ENCODE measurements at places on chromosomes 2 and 18.

- DNase-seq: no peak
Observed at GRCh38 chr18:58606236-58606635, 22.7 kb downstream of the ALPK2 start.

DNA sequence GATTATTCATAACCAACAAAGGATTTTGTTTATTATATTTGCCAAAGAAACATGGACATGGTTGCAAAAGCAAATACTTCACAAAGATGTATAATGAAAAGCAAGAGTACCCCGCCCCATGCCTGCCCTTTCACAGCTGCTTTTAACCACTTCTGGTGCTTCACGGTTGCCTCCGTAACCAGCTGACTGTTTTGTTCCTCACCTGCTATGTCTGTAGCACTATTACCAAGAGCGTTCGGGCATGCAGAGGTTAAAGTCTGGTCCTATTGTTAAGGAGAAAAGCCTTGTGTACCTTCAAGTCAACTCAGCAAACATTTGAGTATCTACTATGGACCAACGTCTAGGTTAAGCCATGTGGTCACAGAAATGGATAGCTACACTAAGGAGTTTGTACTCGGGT lies 115.2 kb upstream of the FOSL2 start:
- peak; percentile 98 for DNase-seq

DNA sequence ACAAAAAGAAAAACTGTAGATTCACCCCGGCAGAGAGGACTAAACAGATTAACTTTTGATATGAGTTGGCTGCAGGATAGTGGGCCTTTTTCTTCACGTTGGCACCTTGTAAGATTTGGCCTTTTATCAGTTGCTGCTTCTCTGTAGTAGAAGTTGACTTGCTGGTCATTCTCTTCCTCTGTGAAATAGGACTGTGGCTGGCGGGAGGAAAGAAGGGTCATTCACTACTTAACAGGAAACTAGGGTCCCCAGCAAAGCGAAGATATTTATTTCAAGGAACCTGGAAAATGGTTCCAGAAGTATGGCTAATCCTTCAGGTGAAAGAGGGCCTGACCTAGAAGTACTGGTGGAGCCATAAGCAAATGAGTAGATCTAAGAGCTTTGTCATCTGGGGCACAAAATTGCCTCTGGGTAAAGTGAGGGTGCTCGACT lies 383 bp upstream of the ATP5MC3 start:
- DNase-seq: no peak

DNA sequence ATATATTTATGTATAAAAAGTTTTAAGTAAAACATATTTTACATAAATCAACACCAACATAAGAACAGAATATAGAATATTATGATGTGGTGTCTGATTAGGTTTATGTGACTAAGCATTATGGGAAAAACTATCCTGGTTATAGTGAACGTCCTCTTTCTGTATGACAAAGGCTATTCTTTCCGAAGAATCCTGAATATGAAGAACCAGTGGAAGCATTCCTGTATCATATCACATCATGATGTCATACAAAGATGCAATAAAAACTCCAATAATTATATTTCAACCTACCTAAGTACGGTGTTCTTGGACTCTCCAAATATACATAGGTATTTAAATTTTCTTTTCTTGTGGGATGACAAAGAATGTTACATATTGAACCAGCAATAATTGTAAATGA lies 37.5 kb upstream of the HDAC4 start:
- no peak for DNase-seq

GRCh38 chr2:148952621-148953020 lies 77.6 kb downstream of the KIF5C start:
- DNase-seq: no peak

DNA sequence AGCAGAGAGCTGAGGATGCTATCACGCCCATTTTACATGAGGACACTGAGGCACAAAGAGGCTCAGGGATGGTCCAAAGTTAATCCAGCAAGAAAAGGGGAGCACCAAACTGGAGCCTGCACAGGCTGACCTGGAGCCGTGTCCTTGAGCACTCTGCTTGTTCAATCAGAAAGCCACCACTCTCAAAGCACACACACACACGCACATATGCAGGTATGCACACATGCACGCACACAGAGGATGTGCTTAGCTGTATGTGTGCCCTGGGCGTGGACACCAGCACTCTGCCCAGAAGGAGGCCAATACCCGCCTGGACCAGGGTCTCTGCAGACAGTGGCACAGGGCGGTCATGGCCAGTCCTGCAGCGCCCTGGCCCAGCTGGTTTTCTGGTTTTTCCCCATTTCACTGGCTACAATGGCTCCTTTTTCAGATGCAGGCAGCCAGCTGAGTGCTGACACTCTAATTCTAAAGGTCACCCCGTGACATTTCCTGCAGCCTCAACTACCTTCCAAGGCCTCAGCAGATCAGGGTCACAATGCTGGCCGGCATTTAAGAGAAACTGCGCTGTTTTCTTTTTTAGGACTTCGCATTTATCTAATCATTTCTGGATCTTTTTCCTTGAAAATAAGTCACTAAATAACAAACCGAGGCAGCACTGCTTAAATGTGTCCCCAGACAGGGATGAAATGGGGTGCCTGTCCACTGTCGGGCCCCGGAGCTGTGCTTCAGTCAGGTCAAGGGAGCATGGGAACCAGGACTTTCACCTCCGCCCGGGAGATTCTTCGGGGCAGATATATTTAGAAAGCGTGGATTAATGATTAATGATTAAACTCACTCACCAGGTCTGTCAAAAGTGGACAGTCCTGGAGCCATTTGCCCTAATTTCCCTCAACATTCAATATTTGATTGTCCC lies 104.5 kb downstream of the HDAC4 start:
- DNase-seq: no peak

GRCh38 chr2:164737612-164738081 lies 104.0 kb downstream of the COBLL1 start:
- DNase-seq: peak; percentile 62

DNA sequence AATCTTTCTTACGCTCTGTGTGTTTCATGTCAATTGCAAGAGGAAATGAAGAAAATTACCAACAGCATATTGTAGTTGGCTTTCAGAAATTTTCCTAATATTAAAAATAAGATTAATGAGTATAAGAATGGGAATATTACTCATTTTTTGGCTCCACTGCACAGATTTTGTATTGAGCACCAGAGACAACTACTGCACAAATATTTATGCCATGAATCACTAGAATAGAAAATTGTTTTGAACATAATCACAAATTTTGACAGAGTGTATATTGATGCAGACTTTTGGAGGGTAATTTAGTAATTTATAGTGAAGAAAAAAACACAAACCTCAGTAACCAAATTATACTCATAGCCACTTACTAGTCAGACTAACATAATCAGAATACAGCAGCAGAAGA lies 118.3 kb downstream of the DOK6 start:
- no peak for DNase-seq

GRCh38 chr2:53768242-53768542 lies 588 bp downstream of the CHAC2 start:
- DNase-seq: no peak

DNA sequence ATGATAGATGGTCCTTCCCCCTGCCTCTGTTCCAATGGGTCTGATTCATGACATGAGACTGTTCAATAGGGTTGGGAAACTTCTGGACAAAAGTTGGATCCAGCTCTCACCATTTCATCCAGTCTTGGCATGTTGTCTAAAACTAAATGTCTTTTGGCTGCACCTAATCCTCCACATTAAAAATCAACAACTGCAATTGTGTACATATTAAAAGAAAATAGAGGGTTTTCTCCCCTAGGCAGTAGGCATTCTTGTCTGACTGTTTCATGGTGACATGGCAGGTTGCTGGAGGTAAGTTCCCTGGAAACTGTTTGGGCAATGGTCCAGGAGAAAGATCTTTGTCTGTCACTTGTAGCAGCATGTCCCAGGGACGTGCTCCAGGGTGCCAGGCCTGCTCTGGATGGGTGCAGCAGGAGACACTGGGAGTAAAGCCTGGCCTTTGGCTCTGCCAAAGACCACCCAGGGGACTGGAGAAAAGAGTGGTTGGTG lies 135.8 kb downstream of the TCF4 start:
- no peak for DNase-seq

GRCh38 chr2:64404743-64405142 lies 49.2 kb upstream of the LGALSL start:
- peak; percentile 24 for DNase-seq

- no peak for DNase-seq
Observed at GRCh38 chr2:11097038-11097720, 58.1 kb upstream of the SLC66A3 start.

DNA sequence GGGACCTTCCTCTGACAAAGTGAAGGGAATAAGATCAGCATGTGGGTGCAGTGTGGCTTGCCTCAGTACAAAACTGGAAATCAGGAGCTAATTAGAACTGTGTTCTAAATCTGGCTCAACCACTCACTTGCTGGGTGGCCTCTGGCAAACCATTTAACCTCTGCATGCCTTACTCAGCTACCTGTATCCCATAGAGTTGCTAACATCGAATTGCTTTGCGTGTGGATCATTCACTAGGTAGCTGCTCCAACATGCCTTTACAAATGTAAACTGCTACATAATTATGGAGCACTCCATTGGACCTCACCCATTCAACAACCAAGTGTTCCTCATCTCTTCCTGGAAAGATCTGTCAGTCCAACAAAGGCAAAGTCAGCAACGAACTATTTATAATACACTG lies 19.0 kb downstream of the PLEKHM3 start:
- DNase-seq: no peak

GRCh38 chr2:71389384-71390072 lies 57.9 kb downstream of the ZNF638 start:
- no peak for DNase-seq

DNA sequence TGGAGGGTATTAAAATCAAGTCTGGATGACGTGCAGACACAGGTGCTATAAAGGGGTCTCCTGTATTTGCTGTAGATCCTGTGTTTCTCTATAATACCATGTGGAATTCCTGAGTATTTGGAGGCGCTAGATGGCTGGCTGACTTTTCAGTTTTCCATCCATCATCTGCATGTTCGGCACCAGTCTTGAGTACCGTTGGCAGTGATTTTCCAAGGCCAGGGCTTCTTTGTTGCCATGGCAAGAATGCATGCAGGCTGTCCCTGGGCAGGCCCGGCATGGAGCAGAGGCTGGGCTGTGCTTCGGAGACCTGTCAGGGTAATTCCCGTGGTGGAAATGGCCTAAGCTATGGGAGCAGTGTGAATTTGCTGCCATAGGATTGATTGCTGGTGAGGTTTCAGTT lies 405.9 kb upstream of the HS6ST1 start:
- DNase-seq: no peak

- DNase-seq: no peak
Observed at GRCh38 chr2:220076734-220077133, 449.3 kb downstream of the SLC4A3 start.

GRCh38 chr2:188970211-188970610 lies 4.0 kb upstream of the COL3A1 start:
- DNase-seq: no peak

DNA sequence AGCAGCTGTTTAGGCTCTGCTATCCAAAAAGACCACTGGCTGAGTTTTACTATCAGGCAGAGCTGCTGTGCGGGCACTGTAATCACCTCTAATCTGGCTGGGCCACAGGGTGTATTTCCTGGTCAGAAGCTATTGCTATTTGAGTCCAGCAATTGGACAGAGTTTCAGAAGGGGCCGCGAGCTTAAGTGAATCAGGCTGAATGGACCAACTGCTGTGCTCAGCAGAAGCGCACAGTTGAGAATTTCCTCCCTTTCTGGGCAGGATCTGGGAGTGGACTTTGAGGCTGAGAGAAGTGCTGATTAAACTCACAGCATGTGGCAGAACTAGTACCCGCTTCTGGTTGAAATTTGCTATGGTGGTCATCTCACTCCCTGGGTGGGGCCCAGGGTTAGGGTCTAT lies 251.8 kb downstream of the INSIG2 start:
- DNase-seq: no peak

DNA sequence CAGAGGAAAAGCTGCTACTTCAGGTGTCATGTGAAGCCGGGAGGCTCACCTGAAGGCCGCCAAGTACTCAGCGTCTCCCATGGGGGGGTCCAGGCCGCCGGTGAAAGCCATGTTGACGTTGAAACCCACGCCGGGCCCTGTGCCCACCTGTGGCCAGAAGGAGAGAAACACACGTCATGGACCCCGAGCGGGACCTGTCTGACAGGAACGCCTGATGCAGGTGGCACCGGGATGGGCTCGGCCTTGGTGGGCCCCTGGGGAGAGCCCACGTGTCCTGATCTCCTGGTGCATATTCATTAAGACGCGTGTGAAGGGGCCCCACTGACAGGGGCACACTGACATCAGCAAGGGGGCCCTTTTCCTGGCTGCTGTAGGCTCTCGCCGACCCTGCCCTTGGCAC lies 233.2 kb downstream of the TWIST2 start:
- no peak for DNase-seq

GRCh38 chr2:195535911-195536522 lies 121.0 kb upstream of the SLC39A10 start:
- no peak for DNase-seq

DNA sequence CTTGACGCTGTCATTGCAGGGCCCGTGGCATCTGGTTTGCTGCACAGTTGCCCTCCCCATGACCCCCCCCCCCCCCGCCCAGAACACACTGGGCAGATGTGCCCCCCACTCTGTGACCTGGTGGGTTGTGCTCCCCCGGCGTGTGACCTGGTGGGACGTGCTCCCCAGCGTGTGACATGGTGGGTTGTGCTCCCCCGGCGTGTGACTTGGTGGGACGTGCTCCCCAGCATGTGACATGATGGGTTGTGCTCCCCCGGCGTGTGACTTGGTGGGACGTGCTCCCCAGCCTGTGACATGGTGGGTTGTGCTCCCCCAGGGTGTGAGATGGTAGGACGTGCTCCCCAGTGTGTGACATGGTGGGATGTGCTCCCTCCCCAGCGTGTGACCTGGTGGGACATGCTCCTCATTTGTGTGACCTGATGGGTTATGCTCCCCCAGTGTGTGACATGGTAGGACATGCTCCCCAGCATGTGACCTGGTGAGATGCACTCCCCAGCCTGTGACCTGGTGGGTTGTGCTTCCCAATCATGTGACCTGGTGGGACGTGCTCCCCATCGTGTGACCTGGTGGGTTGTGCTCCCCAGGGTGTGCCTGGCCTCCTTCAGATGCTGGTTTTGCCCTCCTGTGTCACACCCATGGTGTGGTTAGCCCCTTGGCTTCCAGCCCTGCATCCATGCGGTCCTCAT lies 213.7 kb downstream of the AGAP1 start:
- no peak for DNase-seq

DNA sequence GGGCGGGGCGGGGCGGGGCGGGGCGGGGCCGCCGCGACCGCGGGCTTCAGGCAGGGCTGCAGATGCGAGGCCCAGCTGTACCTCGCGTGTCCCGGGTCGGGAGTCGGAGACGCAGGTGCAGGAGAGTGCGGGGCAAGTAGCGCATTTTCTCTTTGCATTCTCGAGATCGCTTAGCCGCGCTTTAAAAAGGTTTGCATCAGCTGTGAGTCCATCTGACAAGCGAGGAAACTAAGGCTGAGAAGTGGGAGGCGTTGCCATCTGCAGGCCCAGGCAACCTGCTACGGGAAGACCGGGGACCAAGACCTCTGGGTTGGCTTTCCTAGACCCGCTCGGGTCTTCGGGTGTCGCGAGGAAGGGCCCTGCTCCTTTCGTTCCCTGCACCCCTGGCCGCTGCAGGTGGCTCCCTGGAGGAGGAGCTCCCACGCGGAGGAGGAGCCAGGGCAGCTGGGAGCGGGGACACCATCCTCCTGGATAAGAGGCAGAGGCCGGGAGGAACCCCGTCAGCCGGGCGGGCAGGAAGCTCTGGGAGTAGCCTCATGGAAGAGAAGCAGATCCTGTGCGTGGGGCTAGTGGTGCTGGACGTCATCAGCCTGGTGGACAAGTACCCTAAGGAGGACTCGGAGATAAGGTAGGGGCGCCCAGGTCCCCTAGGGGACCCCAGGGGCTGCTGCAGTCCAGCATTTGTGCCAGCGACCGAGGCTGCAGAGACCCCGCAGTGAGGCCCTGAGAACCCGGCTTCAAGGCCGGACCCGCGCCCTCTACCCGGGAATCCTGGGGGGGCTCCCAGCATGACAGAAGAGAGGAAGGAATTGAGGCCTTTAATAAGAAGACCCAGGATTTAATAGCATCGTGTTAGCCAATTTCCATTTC lies at the start of gene KHK:
Gene KHK, plus strand, starts transcription at position 49 of the 870 bp plus-strand sequence. Its CDS starts 488 bp downstream, at position 537.
- peak; percentile 66 for DNase-seq
